ENCODE measurements at places on chromosomes 3 and 15.

- no peak for DNase-seq
These were observed 96.0 kb upstream of the TSC22D2 start for GRCh38 chr3:150312018-150312657.

- DNase-seq: no peak
These were observed 78.5 kb upstream of the AGBL1 start for GRCh38 chr15:86001200-86001599.

GRCh38 chr15:23415321-23415865 lies 31.6 kb downstream of the GOLGA6L2 start:
- no peak for DNase-seq

GRCh38 chr15:39145854-39146625 lies 434.8 kb upstream of the THBS1 start:
- DNase-seq: no peak

DNA sequence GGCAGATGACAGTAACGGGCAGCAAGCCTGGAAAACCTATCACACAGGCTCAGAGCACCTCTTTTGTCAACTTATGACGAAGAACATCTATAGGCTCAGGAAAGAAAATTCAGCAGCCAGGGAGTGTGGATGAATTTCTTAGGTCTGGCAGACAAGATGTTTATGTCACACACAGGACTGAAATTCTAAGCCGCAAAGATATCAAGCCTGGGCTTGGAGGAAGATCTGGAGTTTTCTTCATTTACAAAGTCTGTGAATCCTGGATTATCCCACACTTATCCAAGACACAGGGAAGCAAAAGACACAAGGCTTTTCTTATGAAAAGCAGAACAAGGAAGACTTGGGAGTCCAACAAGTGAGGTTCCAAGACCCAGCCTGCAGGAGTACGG lies 23.4 kb upstream of the CHCHD6 start:
- no peak for DNase-seq

GRCh38 chr3:10160925-10161324 lies 3.8 kb upstream of the IRAK2 start:
- DNase-seq: no peak

DNA sequence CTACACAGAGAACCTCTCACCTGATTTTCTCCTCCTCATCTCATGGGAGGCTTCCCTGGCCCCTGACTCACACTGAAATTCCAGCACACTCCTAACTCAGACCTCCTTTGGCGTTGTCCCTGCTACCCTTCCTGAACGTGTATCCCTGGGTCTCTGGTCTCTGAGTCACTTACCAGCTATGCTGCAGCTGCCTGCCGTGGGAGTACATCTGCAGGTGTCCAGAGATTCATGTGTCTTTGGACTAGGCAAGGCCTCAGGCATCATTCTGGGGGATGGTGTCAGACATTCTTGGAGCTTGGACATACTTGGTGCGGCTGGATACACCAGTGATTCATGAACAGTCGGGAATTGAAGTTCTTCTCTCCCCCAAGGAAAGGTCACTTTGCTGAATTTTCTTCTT lies 148.8 kb upstream of the TRIM42 start:
- DNase-seq: no peak

GRCh38 chr15:65377105-65377975 lies 462 bp downstream of the IGDCC3 start:
- no peak for DNase-seq

- DNase-seq: no peak
These were observed 346.4 kb downstream of the OCA2 start for GRCh38 chr15:27752691-27753090.

- no peak for DNase-seq
These were observed 11.0 kb downstream of the EXOG start for GRCh38 chr3:38507120-38507519.

DNA sequence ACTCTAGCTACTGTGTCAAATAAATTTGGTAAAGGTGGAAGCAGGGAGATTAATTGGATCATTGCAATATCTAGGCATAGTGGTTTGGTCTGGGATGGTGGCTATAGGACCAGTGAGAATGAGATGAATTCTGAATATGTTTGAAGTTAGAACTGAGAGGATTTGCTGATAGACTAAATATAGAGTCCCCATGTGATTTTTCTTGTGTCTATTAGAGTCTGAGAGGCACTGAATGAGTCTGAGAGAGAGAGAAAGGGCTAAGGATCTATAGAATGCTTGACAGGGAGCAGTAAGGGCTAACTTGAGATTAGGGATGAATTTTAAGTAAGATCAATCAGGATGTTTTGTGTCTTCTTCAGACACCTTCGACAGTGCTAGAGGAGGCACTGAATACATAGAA lies 77.9 kb upstream of the CHL1 start:
- DNase-seq: no peak

- peak; percentile 81 for DNase-seq
These were observed 51.2 kb downstream of the CFAP20DC start for GRCh38 chr3:58998476-58999117.

GRCh38 chr3:32725721-32726120 lies 40.7 kb downstream of the CNOT10 start:
- no peak for DNase-seq

GRCh38 chr15:101498076-101498716 lies 8.7 kb upstream of the PCSK6 start:
- no peak for DNase-seq

- no peak for DNase-seq
These were observed 463.3 kb downstream of the LPP start for GRCh38 chr3:188617270-188617669.

- DNase-seq: no peak
These were observed 6.7 kb downstream of the AMIGO3 start for GRCh38 chr3:49712631-49713317.

GRCh38 chr3:64213962-64214379 lies 11.3 kb downstream of the PRICKLE2 start:
- peak; percentile 92 for DNase-seq

DNA sequence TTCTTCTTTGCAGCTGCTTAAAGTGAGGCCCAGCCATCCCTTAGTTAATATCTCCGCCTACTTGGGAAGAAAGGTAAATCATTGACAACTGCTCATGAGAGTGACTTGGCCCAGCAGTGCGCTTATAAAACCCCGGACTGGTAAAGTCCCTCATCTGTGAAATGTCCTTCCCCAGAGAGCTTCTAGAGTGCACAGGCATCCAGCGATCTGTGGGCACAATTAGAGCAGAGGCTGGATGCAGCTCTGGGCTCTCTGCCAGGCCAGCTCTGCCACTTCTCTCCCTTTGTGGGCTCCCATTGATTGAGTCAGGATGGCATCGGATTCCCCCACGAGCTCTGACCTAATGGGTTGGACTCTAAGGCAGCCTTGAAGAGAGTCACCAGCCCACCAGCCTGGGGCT lies 219.0 kb upstream of the LINGO1 start:
- DNase-seq: no peak

DNA sequence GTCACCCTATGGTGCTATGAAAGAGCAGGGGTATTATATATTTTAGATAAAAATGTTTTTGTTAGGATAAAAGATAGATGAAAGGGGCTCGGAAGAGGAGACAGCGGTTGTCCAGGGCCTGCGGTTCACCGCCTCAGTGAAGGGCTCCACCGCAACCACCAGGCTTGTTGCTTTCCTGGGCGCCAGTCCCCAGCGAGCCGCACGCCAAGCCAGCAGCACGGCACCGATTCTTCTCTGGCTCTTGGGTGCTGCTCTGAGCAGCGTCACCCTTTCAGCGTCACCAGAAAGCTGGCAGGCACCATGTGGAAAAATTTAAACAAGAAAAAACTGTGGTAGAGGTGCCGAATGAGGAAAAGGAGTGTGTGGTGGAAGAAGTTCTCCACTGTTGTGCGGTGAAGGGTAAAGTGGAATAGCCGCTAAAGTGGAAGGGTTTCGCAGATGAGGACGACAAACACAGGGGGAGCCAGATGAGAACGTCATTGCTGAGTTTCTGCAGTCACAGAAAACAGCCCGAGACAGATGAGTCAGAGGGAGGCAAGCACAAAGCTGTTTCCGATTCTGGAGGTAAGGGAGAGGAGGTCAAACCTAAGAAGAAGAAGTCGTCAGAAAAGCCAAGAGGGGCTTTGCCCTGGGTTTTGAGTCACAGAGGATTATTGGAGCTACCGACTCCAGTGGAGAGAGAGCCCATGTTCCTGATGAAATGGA lies 569.2 kb downstream of the ZBBX start:
- no peak for DNase-seq

- no peak for DNase-seq
These were observed 79.2 kb downstream of the MEF2A start for GRCh38 chr15:99644913-99645542.

GRCh38 chr3:77298417-77298816 lies 258.5 kb downstream of the ROBO2 start:
- DNase-seq: no peak

DNA sequence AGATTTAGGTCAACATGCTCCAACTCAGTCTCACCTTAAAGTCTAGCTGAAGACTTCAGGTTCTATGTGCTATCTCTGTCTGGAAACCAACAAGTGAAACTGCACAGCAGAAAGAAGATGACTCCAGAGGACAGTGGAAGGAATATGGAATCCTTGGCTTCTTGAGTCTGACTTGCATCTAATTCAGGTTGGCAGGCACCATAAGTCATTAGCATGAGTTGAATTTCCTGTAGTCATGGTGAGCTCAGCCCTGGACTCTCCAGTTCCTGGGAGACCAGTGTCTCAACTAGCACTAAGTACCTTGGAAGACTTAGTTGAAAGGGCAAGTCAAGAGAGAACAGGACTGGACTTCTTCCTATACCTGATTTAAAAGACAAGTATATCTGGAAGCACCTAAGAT lies 129.7 kb downstream of the DTWD1 start:
- DNase-seq: no peak

GRCh38 chr3:36792342-36792741 lies 28.0 kb upstream of the DCLK3 start:
- no peak for DNase-seq

GRCh38 chr3:107956991-107957900 lies 133.6 kb downstream of the CD47 start:
- DNase-seq: peak; percentile 85

DNA sequence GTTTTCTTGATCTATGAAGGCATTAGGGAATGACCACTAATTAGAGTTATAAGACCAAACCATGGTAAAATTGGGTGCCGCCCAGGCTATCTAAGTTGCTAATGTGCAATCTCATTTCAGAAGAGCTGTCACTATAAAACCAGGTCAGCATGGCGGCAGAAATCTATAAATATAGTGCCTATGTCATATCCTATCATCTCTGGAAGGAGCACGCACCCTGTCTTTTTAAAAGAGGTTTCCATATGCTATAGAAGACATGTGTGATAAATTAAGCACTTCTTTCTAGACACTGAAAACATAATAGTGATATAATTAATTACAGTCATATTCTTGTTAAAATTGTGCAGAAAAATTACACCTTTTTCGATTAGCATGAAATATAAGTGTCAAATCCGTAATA lies 152.0 kb upstream of the MDFIC2 start:
- no peak for DNase-seq

DNA sequence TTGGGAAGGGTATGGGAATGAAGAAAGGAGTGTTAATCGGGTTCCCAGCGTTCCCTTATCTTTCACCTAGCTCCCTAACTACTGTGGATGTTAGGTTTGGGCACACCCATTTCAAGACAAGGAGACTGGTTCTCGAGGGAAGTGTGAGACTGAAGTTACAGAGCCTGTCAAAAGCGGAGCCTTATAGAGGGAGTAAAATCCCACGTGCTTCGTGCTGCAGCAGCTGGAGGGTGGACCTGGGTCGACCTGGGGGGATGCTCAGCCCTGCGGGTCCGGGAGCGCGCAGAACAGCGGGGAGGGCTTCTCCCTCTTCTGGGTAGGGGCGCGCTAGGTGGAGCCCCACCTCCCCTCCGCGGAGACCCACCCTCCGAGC lies 314 bp upstream of the TMED3 start:
- DNase-seq: peak; percentile 5

GRCh38 chr15:98823012-98823458 lies 174.7 kb downstream of the IGF1R start:
- DNase-seq: peak; percentile 65

GRCh38 chr3:174540116-174540908 lies 318.8 kb upstream of the NAALADL2 start:
- DNase-seq: no peak

DNA sequence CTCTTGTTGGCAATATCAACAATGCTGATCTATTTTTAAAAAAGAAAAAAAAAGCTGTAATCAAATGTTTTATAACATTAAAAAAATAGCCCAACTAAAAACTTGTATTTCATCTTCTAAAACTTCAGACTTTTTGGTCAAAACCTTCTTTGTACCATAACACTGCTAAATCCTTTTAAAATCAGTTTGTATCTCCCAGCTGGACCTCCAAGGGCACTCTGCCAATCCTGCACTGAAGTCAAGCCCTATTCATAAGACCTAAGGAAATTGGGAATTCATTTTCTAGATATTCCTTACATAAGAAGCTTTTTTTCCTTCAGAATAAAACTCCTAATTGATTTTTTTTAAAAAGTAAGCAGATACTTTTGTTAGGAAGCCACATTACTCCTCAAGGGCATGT lies 38.2 kb upstream of the HCLS1 start:
- DNase-seq: no peak

All from fibroblast of skin of left quadriceps (primary cell).